ENCODE measurements at places on chromosomes 4 and X. TPM values are rescaled to one million over a fixed set of nuclear protein-coding genes. Genes with fewer than 3 reads are reported as not detected.

The TRIM61 gene
- 0.15 TPM for total RNA-seq

The ZFP92 gene
- not detected for total RNA-seq

The OPRPN gene
- total RNA-seq, result not detected

The RBM46 gene
- total RNA-seq, result 0.39 TPM

The ABCG2 gene
- 0.44 TPM for total RNA-seq

The NPY2R gene
- total RNA-seq, result not detected

The GAGE12H gene
- not detected for total RNA-seq

The CCDC160 gene
- total RNA-seq, result not detected

The AREG gene
- 739 TPM for total RNA-seq

The MBNL3 gene
- total RNA-seq, result 4.6 TPM

The PDGFRA gene
- total RNA-seq, result 0.25 TPM
